Left forelimb (tissue), 1 donor: ENCODE measurements at places on chromosomes 13 and 19.

DNA sequence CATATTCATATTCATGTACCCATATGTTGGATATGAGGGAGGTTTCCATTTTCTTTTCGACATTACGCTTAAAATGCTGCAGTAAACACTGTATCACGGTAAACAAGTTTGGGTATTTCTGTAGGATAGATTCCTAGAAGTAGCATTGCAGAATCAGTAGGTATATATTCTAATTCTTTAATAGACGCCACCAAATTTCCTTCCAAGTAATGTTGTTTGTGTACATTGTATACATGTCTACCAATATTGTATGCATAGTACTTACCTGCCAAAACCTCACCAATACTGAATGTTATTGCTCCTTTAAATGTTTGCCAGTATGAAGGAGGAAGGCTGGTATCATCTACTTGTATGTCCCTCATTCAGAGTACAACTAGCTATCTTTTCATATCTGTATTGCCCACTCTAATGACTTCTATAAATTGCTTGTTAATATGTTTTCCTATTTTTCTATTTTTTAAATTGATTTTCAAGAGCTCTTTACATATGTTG, 56.1 kb upstream of the ZNF536 start:
- DNase-seq, result no peak

- DNase-seq, result no peak
These were observed 799.9 kb downstream of the PCDH9 start for GRCh38 chr13:66430269-66430668.

DNA sequence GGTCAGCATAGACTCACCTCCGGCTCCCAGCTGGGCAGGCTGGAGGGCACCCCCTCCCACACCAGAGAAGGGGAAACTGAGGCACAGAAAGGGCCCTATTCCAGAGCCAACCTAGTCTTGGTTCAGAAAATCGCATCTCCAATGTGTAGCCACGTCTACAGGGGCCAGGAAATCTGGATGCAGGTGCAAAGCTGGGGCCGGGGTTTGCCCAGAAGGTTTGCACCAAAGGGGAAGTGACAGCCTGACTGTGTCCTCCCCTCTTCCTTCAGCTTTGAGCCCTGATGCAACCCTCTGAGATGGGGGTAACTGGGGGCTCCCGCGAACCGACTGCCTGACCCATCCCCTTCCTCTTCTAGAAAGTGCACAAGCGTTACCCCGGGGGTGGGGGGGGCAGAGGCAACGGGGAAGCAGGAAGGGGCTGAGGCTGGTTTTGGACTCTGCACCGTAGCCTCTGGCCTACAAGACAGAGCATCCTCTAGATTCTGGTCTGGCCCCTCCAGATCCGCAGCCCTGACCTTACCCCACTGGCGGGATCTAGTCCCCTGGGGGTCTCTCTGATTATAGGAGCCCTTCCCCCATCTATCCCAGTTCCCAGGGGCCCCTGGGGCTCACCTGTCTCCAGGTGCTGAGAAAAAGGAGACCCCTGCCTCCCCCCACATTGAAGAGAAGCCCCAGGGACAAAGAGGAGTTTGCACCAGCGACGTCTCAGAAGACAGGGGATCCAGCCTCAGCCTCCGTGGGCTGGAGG, 1.1 kb upstream of the ONECUT3 start:
- DNase-seq, result no peak

- no peak for DNase-seq
These were observed 208.6 kb downstream of the URI1 start for GRCh38 chr19:30150626-30151025.

DNA sequence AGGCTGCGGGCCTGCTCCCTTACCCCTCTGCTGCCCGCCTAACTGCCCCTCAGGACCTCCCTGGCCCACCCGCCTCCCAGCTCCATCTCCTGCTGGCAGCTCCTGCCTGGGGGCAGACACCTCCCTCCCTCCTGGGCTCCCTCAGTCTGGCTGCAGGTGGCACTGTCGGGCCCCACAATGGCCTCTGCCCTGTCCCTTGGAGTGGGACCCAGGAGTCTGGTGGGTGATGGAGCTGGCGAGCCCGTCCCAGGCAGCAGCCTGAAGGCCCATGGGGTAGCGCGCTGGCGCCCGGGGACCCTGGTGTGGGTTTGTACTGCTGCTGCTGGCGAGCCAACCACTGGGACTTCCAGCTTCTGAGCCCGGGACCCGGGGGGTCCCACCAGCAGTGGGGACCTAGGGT, 83.6 kb downstream of the KDM4B start:
- no peak for DNase-seq
